Activated naive CD4-positive, alpha-beta T cell treated with anti-CD3 and anti-CD28 coated beads for 36 hours (primary cell): ENCODE measurements at places on chromosomes 13 and 19. TPM values are rescaled to one million over a fixed set of nuclear protein-coding genes. Genes with fewer than 3 reads are reported as not detected.

HOOK2 gene
- 14.9 TPM for total RNA-seq

GRCh38 chr13:101423872-101424271 is 7.6 kb upstream of the NALCN start:
- DNase-seq, result no peak

DNA sequence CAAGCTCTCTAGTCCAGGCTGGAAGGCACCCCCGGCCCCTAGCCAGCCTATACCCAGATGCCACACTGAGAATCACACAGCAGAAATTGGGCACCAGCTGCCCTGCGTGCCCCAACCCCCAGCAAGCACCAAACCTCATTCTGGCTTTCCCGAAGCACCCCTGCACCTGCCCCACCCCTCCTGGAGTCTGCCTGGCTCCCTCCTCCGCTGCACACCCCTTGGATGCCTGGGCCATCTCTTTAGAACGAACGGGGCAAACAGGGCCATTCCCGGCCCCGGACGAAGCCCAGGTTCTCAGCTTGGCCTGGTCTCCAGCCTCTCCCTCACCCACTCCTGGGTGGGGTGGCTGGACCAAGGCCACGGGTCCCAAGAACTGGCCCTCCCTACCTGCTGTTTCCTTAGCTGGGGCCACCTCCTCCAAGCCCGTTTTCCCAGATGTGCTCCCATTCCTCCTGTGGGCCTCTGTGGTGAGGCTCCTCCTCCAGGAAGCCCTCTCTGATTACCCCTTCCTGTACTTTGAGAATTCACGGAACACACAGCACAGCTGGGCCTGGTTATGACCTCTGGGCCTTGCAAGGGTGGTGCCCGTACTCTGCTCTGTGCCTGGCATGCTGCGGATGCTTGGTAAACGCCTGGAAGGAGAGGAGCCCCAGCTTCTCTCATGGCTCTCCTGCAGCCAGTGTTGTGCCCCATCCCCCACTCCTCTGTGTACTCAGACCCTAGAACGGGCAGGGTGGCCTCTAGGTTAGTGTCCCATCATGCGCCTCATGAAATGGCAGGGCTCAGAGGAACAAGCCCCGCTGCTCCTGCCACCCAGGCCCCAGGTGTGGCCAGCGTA is 21.4 kb downstream of the CEBPG start:
- DNase-seq, result no peak

DLL3 gene
- total RNA-seq, result 0.79 TPM

HSPB6 gene
- 0.40 TPM for total RNA-seq

NBEA gene
- total RNA-seq, result 0.67 TPM

- DNase-seq, result no peak
Observed at GRCh38 chr13:110484290-110485048, 77.1 kb downstream of the RAB20 start.

S1PR2 gene
- total RNA-seq, result 3.4 TPM

STK24 gene
- total RNA-seq, result 96.7 TPM

- DNase-seq, result peak; percentile 63
Observed at GRCh38 chr19:55305491-55305890, 19.6 kb downstream of the TMEM150B start.

MISP gene
- total RNA-seq, result not detected

- no peak for DNase-seq
Observed at GRCh38 chr13:48400850-48401291, 12.0 kb downstream of the LPAR6 start.

GNG7 gene
- 1.1 TPM for total RNA-seq

RAB3A gene
- total RNA-seq, result 6.0 TPM

- DNase-seq, result peak; percentile 37
Observed at GRCh38 chr13:30382836-30383525, 39.3 kb upstream of the UBE2L5 start.

GRCh38 chr13:106651442-106651841 is 83.5 kb upstream of the ARGLU1 start:
- DNase-seq, result no peak

DNA sequence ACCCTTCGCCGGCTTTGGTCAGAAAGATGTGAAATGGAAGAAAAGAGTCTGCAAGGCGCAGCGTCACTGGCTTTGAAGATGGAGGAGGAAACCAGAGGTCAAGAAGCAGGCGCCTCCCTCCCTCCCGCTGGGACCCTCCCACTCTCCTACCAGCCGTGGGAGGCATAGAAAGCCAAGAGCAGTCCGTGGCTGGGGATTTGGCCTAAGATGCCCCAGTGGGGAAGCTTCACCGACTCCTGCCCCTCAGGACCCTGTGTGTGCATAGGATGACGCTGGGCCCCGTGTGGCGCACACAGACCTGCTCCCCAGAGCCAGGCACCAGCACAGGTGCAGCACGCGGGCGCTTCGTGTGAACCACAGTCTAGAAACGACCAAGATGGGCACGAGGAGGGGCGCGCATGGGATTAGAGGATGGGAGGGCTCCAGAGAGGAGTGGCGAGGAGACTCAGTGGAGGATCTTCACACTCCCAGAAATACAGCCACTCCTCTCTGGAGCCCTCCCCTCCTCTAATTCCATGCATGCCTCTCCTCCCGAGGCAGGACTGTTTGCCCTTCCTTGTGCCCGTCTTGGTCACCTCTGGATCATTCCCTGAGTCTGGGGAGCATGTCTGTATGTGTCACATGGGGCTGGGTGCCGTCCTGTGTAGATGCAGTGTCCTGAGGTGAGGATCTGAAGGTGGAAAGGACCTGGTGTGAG is 194.3 kb downstream of the TEX29 start:
- no peak for DNase-seq

C1QTNF9 gene
- total RNA-seq, result not detected

- no peak for DNase-seq
Observed at GRCh38 chr13:30331331-30331771, 24.0 kb upstream of the KATNAL1 start.

ZNF100 gene
- 22.7 TPM for total RNA-seq

LILRA5 gene
- total RNA-seq, result not detected

DNA sequence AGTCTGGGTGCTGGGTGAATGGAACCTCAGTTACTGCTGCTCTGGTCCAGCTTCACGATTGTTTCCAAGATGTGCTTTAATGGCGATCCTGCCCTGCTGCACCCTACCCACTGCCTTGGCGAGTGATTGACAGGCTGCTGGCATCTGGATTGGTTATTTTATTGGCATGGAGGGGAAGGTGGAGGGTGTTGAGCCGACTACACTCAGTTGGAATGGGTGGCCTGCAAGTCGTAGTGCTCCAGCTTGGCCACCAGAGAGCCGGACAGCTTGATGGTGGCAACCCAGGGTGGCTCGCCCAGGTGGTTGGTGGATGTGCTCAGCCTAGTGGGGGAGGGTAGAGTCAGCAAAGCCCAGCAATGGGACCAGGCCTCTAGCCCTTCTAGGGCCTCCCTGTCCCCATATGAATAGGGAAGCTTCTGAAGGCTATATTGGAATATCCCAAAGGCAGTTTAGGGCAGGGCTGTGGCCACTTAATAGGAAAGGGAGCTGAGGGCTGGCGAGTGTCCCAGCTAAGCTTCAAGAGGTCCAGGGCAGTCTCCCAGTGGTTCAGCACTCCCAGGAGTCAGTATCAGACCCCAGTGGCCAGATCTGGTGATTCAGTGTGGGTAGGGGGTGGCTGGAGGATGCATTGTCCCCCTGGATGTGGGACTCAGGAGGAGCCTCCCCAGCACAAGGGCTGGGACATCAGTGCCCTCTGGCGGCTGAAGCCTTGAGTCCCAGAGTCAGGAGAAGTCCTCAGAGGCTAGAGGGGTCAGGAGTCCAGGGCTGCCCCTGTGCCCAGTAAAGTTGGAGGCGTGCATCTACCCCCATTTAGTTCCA is 3.4 kb downstream of the GGN start:
- no peak for DNase-seq

GRCh38 chr19:10096615-10096963 is 5.9 kb downstream of the ANGPTL6 start:
- no peak for DNase-seq

DNA sequence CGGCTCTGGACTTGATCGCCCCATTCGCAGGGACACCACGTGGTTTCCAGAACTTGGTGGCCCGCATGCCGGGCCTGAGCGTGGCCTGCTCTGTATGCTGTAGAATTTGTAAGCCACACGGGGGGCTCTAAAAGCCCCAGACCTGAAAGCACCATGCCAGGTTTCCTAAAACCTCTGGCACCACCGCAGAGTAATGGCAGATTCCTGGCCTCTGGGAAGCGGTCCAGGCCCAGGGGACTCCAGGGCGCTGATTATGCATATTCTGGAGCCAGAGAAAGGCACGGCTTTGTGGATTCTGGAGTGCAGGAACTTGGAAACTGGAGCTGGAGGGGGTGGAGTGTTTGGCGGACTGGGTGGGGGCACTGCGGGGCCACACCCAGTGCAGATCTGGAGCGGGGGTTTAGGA is 3.7 kb downstream of the FTL start:
- DNase-seq, result no peak

GRCh38 chr19:44530777-44531176 is 1.3 kb upstream of the CEACAM20 start:
- no peak for DNase-seq

- no peak for DNase-seq
Observed at GRCh38 chr13:22497991-22498780, 682.6 kb upstream of the SGCG start.

ZNF358 gene
- 3.7 TPM for total RNA-seq

GRCh38 chr13:95382411-95382810 is 81.2 kb upstream of the ABCC4 start:
- no peak for DNase-seq

NFIX gene
- total RNA-seq, result 6.2 TPM

DNA sequence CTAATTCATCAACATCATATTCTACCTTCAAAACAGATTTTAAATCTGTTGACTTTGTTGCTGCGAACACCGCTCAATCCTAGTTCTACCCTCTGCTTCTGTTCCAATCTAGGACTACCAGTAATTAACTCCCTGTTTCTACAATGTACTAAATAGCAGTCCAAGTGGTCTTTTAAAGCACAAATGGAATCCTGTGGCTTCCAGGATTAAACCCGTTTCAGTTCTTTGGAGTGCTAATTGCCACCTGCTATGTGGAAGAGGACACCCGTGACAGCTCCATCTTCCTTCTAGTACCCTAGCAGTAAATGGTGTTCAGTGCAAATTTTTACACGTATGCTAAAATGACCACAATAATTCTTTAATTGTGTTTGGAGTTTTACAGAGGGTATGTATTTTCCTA is 232.1 kb downstream of the TDRD3 start:
- DNase-seq, result no peak

GRCh38 chr13:111371720-111372119 is 51.3 kb downstream of the TEX29 start:
- no peak for DNase-seq

GRCh38 chr19:11504502-11505031 is 1.1 kb downstream of the ZNF653 start:
- no peak for DNase-seq

- DNase-seq, result peak; percentile 57
Observed at GRCh38 chr13:91133941-91134802, 213.3 kb upstream of the MIR17HG start.

- DNase-seq, result peak; percentile 62
Observed at GRCh38 chr19:18317961-18318800, 4.7 kb downstream of the LSM4 start.

DNA sequence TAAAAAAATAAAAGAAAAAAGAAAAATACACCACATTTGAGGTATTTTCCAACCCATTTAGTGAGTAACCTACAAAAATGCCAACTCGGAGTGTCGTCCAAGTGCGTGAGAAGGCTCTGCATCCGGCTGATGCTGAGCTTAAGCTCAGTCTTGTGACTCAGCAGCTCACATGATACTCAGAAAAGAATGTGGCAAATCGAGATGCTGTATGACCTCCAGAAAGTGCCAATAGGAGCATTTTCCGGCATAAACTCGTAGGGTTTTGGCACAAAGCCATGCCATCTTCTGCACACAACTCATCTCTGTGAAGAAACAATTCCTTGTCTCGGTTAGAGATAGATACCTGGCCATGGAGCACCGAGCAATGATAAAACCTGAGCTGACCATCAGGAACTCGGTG is 58.5 kb downstream of the TRPM4 start:
- DNase-seq, result no peak

- DNase-seq, result no peak
Observed at GRCh38 chr19:45971260-45971902, 2.3 kb downstream of the NOVA2 start.

OR4F17 gene
- total RNA-seq, result not detected

- DNase-seq, result no peak
Observed at GRCh38 chr19:17869114-17869608, 2.6 kb upstream of the SLC5A5 start.

- peak; percentile 47 for DNase-seq
Observed at GRCh38 chr13:113129921-113130750, 7.5 kb downstream of the F10 start.

GRCh38 chr19:33905473-33905936 is 108.8 kb downstream of the KCTD15 start:
- no peak for DNase-seq

DNA sequence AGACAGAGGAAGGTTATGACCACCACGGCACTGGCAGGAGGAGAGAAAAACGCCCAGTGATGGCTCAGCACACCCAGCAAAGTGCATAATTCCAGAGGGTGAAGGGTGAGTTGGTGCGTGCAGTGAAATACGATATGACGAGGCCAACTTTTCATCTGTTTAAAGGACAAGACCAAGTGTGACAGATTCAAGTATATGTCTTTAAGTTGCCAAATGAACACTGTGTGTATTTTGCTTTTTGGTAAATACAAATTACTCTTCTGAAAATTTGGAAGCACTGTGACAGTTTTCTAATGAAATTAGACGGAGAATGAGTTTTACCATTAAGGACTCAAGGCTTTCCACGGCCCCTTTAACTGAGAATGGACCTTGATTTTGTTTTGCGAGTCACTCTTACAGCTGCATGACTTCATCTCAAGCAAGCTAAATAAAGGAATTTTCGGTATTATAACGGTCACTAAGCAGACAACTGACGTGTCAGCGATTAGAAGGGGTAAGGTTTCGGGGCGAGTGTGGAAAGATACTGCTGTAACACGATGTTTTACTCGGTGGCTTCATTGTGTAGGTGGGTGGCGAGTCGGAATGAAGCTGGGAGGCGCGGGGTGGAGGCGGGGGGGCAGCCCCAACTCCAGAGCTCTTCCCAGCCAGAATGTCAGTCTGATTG is 22.8 kb downstream of the COL4A2 start:
- DNase-seq, result no peak

- no peak for DNase-seq
Observed at GRCh38 chr19:56272161-56272798, at the start of gene EDDM13. TSS of gene EDDM13 (plus strand) at chr19:56272748. CDS start at chr19:56272835, 87 bp downstream.

NEK5 gene
- total RNA-seq, result 0.10 TPM

GRCh38 chr19:19510432-19510831 is 4.9 kb downstream of the TSSK6 start:
- no peak for DNase-seq

CPB2 gene
- total RNA-seq, result not detected

GRCh38 chr19:35633727-35634440 is 5.0 kb downstream of the RBM42 start:
- no peak for DNase-seq
